ENCODE measurements at places on chromosomes 6 and 20. TPM values are rescaled to one million over a fixed set of nuclear protein-coding genes. Genes with fewer than 3 reads are reported as not detected.

PRDM13 gene
- 1.3 TPM for total RNA-seq

ARHGAP18 gene
- total RNA-seq = 4.2 TPM

PRR18 gene
- not detected for total RNA-seq

ELOVL2 gene
- total RNA-seq = 7.2 TPM

C6orf15 gene
- total RNA-seq = not detected

TUBB2B gene
- 13.2 TPM for total RNA-seq

CGA gene
- 0.29 TPM for total RNA-seq

MYLK2 gene
- total RNA-seq = 0.84 TPM

NCOA5 gene
- 22.5 TPM for total RNA-seq

IRF4 gene
- 0.07 TPM for total RNA-seq

XKR7 gene
- not detected for total RNA-seq

FGD2 gene
- not detected for total RNA-seq

CALHM5 gene
- total RNA-seq = 0.10 TPM

ROS1 gene
- total RNA-seq = 0.29 TPM

SNX9 gene
- total RNA-seq = 28.9 TPM

GGTLC1 gene
- total RNA-seq = not detected

ZNF334 gene
- not detected for total RNA-seq

LINC00237 gene
- not detected for total RNA-seq

BMP7 gene
- 0.35 TPM for total RNA-seq

VWA7 gene
- 1.7 TPM for total RNA-seq

PACRG gene
- not detected for total RNA-seq

COL9A1 gene
- not detected for total RNA-seq

DEFB124 gene
- not detected for total RNA-seq

UST gene
- total RNA-seq = 2.2 TPM

TOX2 gene
- total RNA-seq = 9.2 TPM

CGAS gene
- total RNA-seq = 5.2 TPM

ARHGAP40 gene
- not detected for total RNA-seq

DNAAF9 gene
- 5.0 TPM for total RNA-seq

RNF39 gene
- total RNA-seq = not detected

SAMD10 gene
- total RNA-seq = not detected

TGM3 gene
- 0.05 TPM for total RNA-seq

TMEM242 gene
- 6.9 TPM for total RNA-seq

PGC gene
- not detected for total RNA-seq

BHLHE23 gene
- total RNA-seq = not detected

ZNF318 gene
- 3.6 TPM for total RNA-seq

MCHR2 gene
- total RNA-seq = not detected

HTR1B gene
- not detected for total RNA-seq

ERVFRD-1 gene
- not detected for total RNA-seq

NOX3 gene
- total RNA-seq = not detected

GJA10 gene
- not detected for total RNA-seq

TNF gene
- total RNA-seq = 0.10 TPM

PPP1R16B gene
- 0.27 TPM for total RNA-seq

PTCRA gene
- total RNA-seq = not detected

IL17A gene
- not detected for total RNA-seq

MLIP gene
- not detected for total RNA-seq

SEMG1 gene
- total RNA-seq = not detected

GTSF1L gene
- not detected for total RNA-seq

MCCD1 gene
- not detected for total RNA-seq

GHRH gene
- not detected for total RNA-seq

SOX4 gene
- 7.6 TPM for total RNA-seq

LATS1 gene
- 7.7 TPM for total RNA-seq

TPD52L1 gene
- total RNA-seq = 43.8 TPM

CDH26 gene
- total RNA-seq = 0.10 TPM

PHACTR3 gene
- total RNA-seq = not detected

ADGRF5 gene
- not detected for total RNA-seq

PAK5 gene
- not detected for total RNA-seq
